ENCODE measurements at places on chromosomes 4 and X.

GRCh38 chr4:103754844-103755243, 35.1 kb upstream of the TACR3 start:
- DNase-seq, result no peak

- no peak for DNase-seq
Observed at GRCh38 chrX:140104760-140105159, 139.4 kb upstream of the CXorf66 start.

DNA sequence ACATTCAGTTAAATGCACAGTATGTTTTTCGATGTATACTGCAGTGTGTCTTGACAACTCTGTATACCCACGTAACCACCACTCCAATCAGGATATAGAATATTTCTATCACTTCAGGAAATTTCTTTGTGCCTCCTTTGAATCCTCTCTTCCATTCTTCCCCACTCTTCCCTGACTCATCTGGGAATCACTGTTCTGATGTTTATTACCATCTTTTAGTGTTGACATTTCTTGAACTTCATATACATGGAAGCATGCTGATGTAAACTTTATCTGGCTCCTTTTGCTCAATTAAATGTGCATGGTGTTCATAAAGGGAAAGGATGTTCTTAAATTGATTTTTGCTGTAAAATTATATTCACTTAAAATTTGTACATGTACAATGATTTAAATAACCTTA, 319.9 kb downstream of the PCDH7 start:
- DNase-seq, result no peak

GRCh38 chr4:110508827-110509710, 33.1 kb downstream of the ENPEP start:
- DNase-seq, result no peak

- DNase-seq, result no peak
Observed at GRCh38 chr4:3640587-3640962, 108.4 kb upstream of the LRPAP1 start.

- DNase-seq, result peak; percentile 16
Observed at GRCh38 chrX:103464774-103465117, 54.5 kb downstream of the RAB40A start.

DNA sequence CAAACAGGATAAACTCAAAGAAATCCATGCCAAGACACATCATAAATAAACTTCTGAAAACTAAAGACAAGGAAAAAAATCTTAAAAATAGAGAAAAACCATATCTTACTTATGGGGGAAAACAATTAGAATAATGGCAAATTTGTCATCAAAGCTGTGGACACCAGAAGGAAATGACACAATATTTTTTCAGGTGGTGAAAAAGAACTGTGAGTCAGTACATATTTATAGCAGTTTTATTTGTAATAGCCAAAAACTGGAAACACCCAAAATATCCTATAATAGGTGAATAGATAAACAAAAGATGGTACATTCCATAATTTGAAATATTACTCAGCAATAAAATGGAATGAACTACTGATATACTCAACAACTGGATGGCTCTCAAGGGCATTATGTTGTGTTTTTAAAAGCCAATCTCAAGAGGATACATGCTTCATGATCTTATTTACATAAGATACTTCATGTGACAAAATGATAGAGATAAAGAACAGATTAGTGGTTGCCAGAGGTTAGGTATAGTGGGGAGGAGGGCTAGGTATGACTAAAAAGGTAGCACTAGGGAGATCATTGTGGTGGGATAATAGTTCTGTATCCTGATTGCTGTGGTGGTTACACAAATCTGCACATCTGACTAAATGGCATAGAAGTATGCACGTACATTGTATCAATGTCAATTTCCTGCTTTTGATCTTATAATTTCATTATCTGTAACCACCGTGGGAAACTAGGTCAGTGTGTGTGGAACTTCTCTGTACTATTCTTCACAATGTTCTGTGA, 191.9 kb downstream of the PPP1R2C start:
- no peak for DNase-seq

DNA sequence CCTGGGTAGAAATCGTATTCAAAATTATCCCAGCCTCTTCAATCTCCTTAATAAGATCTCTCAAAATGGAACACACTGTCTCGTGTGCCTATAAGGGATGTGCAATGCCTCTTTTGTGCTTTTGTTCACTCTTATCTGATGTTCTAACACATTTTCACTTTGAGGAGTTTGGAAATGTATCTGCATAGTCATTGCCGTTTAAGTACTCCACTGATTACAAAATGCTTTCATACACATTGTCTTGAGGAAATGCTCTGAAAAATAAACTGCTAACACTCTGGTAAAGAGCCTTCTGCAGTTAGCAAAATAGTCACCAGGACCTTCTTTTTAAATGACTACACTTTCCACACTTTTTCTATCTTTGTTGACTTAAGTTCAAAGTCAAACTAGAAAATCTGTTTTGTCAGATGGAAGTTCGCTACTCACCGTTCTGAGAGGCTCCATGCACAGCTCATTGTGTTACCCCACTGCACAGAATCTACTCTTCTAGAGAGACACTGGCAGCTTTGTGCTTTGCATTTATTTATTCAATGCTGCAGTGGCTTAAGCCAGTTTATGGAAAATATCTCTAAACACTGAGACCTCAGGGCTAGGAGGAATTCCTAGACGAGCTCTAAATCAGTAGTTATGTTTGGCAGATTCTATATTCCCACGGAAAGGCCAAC, 159.0 kb downstream of the CHIC2 start:
- DNase-seq, result no peak

- no peak for DNase-seq
Observed at GRCh38 chr4:86122404-86122803, 237.4 kb downstream of the MAPK10 start.

DNA sequence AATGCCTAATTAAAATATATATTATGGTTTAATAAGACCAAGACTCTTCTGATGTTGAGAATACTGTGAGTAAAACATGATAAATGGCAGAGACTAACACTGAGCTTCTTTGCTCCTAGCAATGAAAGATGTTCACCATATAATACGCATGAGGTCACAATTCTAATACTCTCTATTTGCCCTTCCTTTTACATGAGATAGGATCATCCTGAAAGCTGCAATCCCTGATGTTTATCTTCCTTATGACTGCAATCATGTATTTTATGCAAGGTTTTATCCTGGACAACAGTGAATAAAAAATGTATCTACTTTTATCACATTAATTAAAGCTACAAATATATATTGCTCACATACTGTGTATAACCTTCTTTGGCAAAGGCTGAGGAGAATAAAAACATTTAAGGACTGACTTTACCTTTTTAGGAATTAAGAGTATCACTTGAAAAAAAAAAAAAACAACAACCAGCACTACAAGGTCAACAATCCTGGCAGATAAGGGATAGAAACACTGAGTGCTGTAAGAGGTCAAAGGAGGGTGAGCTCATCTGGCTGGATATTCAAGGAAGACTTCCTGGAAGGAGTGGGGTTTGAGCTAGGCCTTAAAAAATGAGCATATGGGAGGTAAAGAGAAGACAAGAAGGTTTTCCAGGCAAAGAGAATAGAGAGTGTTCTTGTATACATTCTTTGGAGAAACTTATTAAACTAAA, 99.9 kb downstream of the AREG start:
- no peak for DNase-seq

DNA sequence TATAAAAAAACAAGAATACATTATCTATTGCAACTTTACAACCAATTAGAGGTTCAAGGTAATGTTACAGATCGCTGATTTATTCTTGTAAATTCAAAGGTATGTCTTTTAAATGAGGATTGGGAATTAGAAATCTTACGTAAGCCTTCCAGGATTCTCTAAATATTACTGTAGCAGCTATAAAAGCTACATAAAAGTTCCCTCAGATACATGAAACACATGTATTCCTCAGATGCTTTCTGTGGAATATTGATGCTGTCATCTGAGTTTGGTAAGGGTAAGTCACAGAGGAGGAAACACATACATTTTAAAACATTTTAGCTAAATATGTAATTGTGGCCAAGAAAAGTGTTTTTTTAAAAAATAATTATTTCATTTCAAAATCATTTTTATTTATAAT, 3.4 kb downstream of the AFP start:
- no peak for DNase-seq

DNA sequence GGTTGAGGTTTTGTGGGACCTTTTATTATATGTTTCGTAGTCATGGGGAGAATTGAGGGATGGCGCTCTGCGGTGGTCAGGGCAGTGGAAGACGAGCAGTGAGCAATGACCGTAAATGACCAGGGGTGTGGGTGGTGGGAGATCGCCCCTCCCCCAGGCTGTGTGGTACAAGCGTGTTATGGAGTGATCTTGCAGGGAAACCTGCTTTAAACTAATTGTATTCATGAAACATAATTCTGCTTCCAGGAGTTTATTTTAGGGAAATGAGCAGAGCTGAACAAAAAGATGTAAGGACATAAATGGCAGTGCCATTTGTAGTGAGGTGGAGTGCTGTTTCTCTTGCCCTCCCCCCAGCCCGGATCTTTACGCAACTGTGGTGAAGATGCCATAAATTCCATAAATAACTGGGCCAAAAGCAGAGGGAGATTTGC, 20.2 kb downstream of the GYG2 start:
- DNase-seq, result no peak

DNA sequence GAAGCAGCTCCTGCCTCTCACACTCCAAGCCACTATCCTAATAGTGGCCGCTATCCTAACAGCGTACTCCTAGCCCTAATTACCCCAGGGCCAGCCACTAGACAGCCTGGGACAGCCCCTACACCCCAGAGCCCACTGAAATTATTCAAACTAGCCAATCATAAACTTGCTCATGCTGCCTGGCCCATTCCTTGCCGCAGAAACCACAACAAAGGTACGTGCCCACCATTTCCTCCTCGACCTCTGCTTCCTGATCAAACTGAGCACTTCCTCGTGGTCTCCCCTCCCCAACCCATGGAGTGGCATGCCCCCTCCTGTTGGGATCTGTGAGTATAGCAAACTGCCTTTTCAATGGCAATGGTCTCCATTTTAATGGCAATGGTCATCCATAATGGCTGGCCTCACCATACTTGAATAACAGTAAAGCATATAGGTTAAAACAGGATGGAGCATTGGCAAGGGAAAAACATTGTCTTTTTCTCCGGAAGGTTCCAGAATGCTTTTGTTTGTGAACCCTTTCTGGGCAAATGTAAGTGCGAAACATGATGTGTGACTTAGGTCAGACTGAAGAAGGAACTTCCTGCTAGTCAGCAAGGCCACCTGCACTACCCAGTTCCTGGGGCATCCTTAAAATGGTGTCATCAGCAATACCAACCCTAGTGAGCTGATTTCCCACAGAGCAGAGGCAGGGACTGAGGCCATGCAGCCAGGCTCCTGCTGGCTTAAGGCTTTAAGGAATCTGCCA, 107.1 kb upstream of the ATP6AP2 start:
- DNase-seq, result no peak

- DNase-seq, result no peak
Observed at GRCh38 chr4:13920901-13921300, 293.4 kb upstream of the BOD1L1 start.

GRCh38 chr4:169523796-169524195, 88.6 kb downstream of the NEK1 start:
- no peak for DNase-seq

DNA sequence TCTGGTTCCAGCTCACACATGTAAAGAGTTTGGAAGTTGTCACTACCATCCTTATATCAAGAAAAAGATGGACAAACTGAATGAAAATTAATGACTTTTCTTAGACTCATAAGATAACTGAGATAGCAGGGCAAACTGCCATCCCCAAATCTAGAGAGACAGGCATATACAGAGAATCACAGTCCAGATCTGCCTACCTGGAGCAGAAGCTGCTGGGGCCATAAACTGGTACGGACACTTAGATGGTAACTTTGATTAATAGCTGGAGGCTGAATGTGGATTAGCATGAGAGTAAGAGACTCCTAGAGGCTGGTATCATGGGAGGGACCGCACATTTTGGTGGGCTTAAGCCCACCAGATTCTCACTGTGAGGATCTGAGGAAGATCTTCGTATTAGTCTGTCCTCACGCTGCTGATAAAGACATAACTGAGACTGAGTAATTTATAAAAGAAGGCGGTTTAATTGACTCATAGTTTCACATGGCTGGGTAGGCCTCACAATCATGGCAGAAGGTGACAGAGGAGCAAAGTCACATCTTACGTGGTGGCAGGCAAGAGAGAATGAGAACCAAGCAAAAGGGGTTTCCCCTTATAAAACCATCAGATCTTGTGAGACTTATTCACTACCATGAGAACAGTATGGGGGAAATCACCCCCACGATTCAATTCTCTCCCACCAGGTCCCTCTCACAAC, 10.8 kb upstream of the POLA1 start:
- DNase-seq, result no peak

DNA sequence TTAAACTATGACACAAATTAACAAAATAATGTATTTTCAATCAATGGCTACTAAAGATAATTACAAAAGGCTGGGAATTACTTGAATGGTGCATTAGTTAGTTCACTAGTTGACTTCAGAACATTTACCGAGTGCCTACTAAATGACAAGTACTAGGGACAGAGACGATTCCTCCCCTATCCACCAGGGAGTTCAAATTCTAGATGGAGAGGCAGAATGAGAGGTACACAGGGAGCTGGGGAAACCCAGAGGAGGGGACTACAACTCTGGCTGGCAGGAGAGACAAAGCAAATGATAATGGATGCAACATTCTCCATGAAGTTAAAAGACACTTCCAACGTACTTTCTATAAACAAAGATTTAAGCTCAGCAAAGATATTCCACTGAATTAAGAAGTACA, 43.1 kb upstream of the MCF2 start:
- no peak for DNase-seq

- DNase-seq, result no peak
Observed at GRCh38 chr4:35652197-35652596, 592.1 kb downstream of the ARAP2 start.

GRCh38 chr4:121791481-121791880, 9.6 kb upstream of the EXOSC9 start:
- no peak for DNase-seq

DNA sequence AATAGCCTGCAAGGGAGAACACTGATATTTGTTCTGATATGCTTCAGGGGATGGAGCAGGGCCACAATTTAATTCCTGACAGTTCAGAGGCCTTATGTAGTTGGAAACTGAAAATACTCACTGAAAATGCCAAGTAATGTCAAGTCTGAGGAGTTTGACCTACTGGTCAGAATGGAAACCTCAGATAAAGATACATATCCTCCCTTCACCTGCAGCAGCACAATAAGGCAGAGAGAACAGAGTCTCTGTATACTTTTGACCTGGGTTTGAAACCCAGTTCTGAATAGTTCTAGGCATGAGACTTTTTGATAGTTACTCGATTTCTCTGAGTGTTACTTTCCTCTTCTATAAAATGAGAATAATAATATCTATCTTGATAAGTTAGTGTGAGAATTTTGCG, 65.8 kb upstream of the TRPC5 start:
- DNase-seq, result no peak

DNA sequence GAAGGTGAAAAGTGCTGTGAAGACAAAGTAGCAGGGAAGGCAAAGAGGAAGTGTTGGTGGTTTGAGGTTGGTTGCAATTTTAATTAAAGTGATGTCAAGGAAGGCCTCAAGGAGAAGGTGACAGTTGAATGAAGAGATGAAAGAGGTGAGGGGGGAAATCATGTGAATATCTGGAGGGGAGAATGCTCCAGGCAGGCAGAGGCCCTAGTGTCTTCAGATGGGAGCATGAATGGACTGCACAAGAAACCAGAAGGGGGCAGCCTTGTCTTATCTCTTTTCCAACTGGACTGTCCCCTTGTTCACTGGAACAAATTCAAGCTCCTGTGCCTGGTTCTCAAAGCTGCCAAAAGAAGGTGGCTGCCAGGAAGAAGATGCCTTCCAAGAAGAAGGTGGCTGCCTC, 68.4 kb downstream of the MAOB start:
- DNase-seq, result no peak

- no peak for DNase-seq
Observed at GRCh38 chrX:10486373-10486772, 134.0 kb downstream of the MID1 start.
